ENCODE measurements at places on chromosomes 7 and 10.
A peak's percentile ranks its signal among the peaks of the same experiment; 100 is the strongest.

GRCh38 chr10:79038104-79038840 is 30.5 kb upstream of the ZMIZ1 start:
- DNase-seq = no peak

DNA sequence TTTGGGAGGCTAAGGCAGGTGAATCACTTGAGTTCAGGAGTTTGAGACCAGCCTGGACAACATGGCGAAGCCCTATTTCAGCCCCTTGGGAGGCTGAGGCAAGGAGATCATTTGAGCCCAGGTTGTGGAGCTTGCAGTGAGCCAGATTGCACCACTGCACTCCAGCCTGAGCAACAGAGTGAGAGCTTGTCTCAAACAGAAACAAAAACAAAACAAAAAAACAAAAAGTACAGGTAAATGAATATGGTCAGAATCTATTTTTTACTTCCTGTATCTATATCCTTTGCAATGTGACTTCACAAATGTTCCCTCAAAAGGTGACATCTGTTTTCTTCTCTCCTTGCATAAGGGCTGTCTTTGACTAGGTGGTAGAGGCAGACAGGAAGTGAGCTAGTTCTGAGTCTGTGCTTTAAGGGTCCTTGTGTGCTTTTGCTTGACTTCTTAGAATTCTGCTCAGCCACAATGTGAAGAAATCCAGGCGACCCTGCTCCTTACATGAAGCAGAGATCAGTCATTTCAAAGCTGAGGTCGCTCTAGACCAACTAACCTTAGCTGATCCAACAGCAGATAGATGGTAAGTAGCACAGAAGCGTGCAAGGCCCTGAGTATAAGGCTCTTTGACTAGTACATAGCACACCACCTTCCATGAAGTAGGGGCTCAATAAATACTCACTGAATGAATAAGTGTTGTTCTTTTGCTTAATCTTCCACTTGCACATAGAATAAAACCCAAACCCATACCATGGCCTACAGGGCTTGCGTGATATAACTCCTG is 423.2 kb upstream of the PCDH15 start:
- DNase-seq = no peak

- no peak for DNase-seq
Observed at GRCh38 chr10:76735866-76736265, 901.7 kb downstream of the KCNMA1 start.

GRCh38 chr7:135650831-135651573 is 11.3 kb upstream of the STMP1 start:
- peak; percentile 70 for DNase-seq

DNA sequence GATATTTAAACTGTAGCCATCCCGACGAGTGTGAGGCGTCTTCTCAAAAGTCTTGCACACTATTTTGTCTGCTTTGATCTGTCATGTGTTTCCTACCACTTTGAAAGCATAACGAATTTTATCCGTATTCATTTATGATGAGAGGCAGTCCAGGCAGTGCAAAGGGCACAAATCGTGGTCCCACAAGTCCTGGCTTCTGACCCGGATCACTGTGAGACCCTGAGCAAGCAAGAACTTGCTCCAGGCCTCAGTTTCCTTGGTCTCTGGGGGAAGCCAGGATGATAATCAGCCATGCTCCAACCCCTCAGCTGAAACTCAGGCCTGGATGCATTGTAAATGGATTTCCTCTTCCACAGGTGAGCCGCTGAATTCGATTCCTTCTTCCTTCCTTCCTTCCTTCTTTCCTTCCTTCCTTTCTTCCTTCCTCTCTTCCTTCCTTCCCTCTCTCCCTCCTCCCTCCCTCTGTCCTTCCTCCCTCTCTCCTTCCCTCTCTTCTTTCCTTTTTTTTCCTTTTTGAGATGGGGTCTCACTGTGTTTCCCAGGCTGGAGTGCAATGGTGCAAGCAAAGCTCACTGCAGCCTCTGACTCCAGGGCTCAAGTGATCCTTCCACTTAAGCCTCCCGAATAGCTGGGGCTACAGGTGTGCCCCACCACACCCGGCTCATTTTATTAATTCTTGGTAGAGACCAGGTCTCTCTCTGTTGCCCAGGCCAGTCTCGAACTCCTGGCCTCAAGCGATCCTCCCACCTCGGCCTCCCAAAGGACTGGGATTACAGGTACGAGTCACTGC is 18.4 kb upstream of the ZKSCAN1 start:
- no peak for DNase-seq

DNA sequence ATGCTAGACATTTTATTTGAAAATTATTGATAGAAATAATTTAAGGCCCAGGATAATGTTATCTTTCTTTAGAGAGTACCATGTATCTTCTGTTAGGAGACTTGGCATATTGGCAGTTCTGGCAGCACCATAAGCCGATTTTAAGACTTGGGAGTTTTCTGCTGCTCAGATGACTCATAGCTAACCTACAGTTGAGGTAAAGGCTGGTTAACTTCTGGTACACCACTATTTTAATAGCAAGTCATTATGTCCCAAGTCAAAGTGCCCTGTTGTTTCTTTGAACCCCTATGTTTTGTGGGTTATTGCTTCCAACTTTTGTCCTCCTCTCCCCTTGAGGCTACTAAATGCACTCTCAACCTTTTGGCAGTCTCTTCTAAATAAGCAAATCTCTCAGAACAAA is 25.2 kb downstream of the ATRNL1 start:
- peak; percentile 7 for DNase-seq

GRCh38 chr7:15707570-15707969 is 21.1 kb upstream of the MEOX2 start:
- DNase-seq = no peak

DNA sequence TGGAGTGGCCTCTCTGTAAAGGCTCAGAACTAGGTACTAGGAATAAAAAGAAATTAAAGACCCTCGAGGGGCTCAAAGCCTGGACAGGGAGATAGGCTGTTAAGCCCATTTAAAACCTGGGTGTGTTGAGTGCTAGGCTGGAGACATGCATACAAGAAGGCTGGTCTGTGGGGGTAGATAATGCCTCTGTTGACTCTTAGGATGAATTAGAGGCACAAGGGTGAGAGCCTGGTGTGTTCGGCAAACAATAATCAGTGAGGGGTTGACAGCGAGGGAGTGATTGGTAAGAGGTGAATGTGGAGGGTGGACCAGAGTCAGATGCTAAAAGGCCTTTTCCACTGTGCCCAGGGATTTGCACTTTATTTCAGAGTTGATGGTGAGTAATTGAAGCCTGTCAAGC is 12.7 kb downstream of the GSTO2 start:
- DNase-seq = no peak

DNA sequence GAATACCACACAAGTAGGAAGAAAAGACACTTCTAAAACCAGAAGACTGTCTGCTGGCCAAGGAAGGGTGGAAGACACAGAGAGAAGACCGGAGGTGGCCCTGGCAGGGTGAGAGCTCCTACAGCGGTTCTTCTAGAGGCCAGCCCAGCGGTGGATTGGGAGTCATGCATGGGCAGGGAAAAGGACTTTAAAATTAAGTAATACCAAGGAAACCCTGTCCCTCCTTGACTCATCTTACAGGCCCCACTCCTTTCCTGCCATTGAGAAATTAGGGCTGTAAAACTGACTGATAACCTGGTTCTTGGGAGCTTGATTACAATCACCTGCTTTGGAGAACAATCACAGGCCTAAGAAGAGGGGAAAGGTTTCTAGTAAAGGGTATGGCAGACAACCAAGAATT is 16.1 kb downstream of the CALML3 start:
- DNase-seq = no peak

GRCh38 chr7:7321681-7322080 is 139.3 kb downstream of the C1GALT1 start:
- DNase-seq = no peak

DNA sequence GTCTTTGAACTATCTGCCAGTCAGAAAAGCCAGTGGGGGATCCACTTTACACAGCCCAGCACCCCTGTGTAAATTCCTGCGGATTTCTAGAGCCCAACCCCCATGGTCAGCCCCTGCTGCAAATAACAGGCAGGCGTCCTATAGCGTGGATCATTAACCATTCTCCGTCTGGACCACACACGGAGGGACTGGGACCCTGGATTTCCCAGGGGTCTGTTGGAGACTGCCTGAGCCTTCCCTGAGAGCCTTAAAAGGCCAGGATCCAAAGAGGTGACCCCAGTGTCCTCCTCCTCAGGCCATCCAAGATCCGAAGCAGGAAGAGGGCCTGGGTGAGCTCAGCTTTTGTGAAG is 11.2 kb upstream of the GRID1 start:
- no peak for DNase-seq

DNA sequence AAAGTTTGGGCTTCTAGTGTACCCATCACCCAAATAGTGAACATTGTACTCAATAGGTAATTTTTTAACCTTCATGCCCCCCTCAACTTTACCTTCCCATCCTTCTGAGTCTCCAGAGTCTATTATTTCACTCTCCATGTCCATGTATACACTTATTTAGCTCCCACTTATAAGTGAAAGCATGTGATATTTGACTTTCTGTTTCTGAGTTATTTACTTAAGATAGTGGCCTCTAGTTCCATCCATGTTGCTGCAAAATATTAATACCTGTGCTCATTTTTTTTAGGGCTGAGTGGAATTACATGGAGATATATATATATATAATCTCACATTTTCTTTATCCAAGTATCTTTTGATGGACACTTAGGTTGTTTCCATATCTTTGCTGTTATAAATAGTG is 21.1 kb upstream of the PHF14 start:
- DNase-seq = no peak

DNA sequence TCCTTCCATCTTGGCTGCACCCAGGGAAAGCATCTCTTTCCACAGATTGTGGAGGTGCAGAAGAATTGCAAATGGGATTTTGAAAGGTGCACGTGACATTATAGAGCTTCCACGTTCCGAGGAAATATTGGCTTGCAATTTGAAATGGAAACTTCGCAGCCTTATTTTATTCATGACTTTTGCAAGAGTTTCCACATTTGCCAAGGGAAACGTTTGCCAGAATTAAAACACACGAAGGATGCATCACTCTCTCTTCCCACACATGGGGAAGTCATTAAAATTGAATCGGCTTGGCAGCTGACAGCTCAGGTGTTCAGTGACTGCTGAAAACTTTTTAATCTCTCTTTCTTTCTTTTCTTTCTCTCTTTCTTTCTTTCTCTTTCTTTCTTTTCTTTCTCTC is 475.4 kb upstream of the IGFBP3 start:
- no peak for DNase-seq

DNA sequence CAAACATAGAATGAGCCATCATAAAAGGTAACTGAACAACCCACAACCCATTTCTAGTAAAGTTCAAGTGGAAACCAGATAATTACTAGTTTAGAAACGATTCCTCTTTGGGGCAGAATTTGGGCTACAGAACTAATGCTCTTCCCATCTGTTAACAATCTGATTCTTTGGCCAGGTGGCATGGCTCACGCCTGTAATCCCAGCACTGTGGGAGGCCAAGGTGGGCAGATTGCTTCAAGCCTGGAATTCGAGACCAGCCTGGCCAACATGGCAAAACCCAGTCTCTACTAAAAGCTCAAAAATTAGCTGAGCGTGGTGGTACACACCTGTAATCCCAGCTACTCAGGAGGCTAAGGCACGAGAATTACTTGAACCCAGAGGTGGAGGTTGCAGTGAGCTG is 18.5 kb downstream of the CYP51A1 start:
- no peak for DNase-seq

DNA sequence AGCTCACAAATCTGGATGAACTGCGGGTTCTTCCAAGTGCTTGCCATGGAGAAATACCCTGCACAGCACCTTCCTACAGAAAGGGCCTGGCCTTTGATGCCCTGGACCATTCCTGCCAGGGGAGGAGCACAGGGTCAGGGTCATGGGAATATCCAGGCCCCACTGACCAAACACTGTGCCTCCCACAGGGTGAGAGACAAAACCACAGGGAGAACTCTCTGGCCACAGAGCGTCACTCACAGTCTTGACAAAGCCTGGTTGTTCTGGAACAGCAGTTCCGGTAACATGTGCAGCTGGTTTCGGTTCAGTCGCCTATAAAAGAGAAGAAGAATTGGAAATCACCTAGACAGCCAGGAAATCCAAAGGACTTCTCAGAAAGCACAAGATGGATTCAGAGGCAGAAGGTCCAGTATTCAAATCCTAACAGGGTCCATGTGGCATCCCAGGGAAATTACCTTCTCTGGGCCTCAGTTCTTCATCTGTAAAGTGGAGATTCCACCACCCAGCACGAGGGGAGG is 28.1 kb downstream of the SLIT1 start:
- DNase-seq = no peak

GRCh38 chr7:55309040-55309991 is 55.8 kb upstream of the LANCL2 start:
- DNase-seq = peak; percentile 15

- no peak for DNase-seq
Observed at GRCh38 chr10:11014671-11015445, 2.8 kb upstream of the CELF2 start.

GRCh38 chr10:126561294-126561920 is 109.1 kb downstream of the C10orf90 start:
- peak; percentile 16 for DNase-seq

DNA sequence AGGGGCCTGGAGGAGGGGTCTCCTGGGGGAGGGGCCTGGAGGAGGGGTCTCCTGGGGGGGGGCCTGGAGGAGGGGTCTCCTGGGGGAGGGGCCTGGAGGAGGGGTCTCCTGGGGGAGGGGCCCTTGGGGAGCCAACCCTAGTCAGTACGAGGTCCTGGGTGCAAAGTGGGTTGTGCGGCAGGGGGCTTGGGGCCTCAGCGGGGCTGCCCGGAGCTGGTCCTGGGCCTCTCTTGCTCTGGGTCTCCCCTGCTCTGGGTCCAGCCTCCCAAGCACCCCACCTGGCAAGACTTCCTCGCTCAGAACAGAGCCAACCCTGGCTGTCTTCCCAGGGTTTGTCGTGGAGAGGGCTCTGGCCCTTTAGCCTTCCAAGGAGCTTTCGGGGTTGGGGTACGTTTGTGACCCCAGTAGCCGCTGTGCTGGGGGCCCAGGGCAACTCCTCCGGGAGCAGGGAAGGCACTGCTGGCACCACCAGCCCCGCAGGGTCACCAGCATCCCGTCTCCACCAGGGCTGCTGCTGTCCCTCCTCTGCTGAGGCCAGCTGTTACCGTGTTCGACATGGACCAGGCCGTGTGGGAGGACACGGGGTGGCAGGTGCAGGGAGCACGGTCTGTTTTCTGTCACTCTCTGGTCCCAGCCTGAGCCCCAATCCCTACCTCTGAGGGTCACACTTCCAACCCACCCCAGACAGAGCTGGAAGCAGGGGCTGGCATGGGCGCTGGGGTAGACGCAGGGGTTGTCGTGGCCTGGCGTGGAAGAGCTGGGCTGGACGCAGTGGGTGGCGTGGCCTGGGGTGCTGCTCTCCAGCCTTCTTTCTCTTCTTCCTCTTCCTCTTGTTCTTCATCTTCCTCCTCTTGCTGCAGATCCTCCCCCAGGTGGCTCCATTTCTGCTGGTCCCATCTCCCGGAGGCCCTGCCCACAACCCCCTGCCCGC is 22.8 kb downstream of the PWWP2B start:
- no peak for DNase-seq

- DNase-seq = no peak
Observed at GRCh38 chr7:54757711-54758110, 1.3 kb downstream of the SEC61G start.

GRCh38 chr7:80565554-80565953 is 53.7 kb upstream of the GNAT3 start:
- no peak for DNase-seq

GRCh38 chr7:129008645-129009414 is 46.1 kb downstream of the TNPO3 start:
- no peak for DNase-seq

GRCh38 chr10:132512052-132512442 is 25.5 kb upstream of the INPP5A start:
- DNase-seq = no peak

- DNase-seq = no peak
Observed at GRCh38 chr10:125739994-125740679, 20.6 kb downstream of the EDRF1 start.

Data from fibroblast of villous mesenchyme (primary cell).